ENCODE measurements at places on chromosomes 2 and 18.

GRCh38 chr18:59921384-59921891 is 21.6 kb downstream of the PMAIP1 start:
- no peak for DNase-seq

- no peak for DNase-seq
Measured at GRCh38 chr2:74500578-74500946, 1.2 kb upstream of the LBX2 start.

DNA sequence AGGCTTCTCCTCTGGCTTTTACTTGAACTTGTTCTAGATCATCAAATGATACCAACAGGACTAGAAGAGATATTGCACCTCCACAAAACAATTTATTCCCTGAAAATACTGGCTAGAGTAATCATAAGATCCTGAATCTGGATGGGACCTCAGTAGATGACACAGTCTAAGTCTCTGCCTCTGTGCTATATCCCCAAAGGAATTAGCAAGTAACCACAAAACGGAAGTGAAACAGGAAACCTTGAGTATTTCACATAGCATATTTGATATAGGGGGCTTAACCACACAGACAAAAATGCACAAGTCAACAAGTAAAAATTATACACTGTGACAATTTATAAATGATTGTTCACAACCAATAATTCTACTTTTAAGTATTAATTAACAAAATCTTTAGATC is 456.9 kb upstream of the TNP1 start:
- DNase-seq: peak; percentile 90

GRCh38 chr2:235270291-235270690 is 223.6 kb upstream of the AGAP1 start:
- DNase-seq: no peak

- no peak for DNase-seq
Measured at GRCh38 chr2:233079473-233079877, 19.3 kb downstream of the INPP5D start.

- DNase-seq: peak; percentile 15
Measured at GRCh38 chr2:213766465-213766901, 482.2 kb downstream of the SPAG16 start.

DNA sequence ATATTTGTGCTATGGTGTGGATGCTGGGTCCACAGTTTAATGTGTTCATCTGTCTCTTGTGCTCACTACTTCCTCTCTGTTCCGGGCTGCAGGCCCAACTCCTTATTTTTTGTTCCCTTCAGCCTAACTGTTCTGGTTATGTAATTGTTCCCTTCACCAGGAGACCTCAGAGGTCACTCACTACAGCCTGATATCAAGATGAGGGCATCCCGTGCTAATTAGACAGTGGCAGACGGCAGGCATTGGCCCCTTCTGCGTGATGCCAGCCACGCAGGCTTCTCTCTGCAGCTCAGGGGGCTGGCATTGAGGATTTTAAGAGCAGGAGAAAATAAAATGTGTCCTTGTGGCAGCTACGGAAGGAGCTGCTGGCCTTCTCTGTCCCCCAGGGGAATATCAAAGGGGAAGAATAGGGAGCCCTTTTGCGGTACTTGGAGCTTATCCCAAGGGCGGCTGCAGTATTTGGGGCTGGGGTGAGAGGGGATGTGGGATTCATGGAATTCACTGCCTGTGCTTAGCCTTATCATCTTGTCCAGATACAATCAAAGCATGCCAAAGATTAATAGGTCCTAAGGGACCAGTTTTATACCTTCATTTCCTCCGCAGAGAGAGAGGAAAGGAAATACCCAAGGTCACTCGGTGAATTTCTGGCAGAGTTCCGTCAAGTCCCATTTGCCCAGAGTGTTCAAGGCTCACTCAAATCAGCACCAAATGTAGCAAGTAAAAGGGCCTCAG is 53.3 kb upstream of the TRIB2 start:
- no peak for DNase-seq

DNA sequence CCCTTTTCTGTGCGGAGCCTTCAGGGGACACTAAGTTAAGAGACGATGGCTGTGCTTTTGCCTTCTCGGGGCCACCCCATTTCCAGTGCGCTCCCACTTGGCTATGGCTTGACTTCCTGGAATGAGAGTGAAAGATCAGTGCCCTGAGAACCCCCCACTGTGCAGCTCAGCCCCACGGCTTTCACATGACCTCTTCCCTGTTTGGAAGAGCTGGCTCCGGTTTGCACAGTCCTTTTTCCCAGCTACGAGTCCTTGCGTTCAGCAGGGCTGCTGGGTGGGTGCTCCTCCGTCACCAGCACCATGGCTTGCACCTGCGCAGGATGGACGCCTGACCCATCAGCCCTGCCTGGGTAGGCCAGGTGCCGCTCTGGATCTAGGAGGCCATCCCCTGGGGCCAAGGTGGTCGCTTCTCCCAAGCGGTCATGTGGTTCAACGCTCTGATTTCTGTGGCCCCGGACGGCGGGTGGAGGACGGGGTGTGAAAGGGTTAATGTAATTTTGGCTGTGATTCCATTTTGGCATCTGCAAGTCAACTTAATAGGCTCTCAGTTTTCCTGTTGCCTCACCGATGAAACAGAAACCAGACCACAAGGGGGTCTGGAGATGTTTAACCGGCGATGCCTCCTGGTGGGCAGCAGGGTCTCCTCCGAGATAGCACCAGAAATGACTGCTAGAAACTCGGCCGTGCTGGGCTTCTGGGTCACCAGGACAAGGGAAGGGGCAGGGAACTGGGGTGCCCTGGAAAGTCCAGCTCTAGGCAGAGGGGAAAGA is 113.1 kb upstream of the HAAO start:
- peak; percentile 81 for DNase-seq

DNA sequence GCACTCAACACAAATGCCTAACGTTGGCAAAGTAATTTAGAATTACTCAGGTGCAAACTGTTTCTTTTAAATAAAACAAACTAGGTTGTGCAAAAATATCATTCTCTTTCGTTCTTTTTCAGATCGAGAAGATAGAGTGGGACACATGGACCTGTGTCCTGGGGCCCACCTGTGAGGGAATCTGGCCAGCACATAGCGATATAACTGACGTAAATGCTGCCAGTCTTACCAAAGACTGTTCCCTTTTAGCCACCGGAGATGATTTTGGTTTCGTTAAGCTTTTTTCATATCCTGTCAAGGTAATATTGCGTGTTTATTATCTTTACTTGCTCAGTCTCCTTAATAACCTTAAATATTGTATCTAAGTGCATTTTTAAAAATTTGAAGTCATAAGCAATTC is 133.6 kb downstream of the RTN4 start:
- DNase-seq: no peak

- DNase-seq: peak; percentile 41
Measured at GRCh38 chr2:23912054-23912453, 14.9 kb downstream of the ATAD2B start.

- no peak for DNase-seq
Measured at GRCh38 chr18:5500158-5500939, 43.4 kb downstream of the EPB41L3 start.

GRCh38 chr2:9988320-9988719 is 36.8 kb downstream of the GRHL1 start:
- no peak for DNase-seq

- DNase-seq: peak; percentile 9
Measured at GRCh38 chr2:22282220-22282619, 1102.8 kb upstream of the KLHL29 start.

- no peak for DNase-seq
Measured at GRCh38 chr2:150043172-150043500, 444.3 kb downstream of the RND3 start.

Measured in fibroblast of skin of right biceps (primary cell).